ENCODE measurements at places on chromosomes 1 and 21.

- no peak for DNase-seq
These were observed 61.9 kb upstream of the ADAM30 start for GRCh38 chr1:119958223-119958622.

DNA sequence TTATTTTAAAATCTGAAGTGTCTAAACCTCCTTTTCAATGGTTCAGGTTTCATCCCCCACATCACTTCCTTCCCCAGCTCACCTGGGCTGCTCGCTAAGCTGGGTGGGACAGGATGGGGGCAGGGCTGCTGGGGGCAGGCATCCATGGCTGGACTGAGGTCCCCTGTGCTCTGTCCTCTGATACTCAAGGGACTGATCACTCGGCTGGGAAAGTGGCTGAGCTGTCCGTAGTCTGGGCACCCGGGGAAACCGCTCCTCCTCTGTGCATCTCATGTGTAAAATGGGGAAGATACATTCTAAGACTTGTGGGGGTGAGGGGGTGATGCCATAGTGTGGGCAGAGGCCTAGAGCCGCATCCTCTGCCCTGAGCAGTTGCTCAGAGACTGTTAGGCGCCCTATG lies 411.2 kb downstream of the MATN1 start:
- DNase-seq, result no peak

DNA sequence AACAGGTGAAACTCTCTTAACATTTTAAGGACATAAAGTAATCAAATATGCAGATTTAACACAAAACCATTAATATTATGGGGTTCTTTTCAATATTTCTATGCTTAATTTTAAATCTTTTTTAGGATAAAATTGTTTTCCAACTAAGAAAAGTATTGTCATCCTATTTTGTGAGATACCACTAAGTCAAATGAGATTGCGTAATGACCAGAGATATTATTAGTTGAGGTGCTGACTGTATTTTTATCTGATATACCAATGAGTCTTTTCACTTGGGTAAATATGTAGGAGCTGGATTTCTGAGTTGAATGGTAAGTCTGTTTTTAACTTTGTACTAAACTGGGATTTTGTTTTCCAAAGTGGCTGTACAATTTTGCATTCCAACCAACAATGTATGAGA lies 25.4 kb downstream of the LEPR start:
- DNase-seq, result no peak

- no peak for DNase-seq
These were observed 16.9 kb upstream of the KIAA0040 start for GRCh38 chr1:175209493-175209921.

DNA sequence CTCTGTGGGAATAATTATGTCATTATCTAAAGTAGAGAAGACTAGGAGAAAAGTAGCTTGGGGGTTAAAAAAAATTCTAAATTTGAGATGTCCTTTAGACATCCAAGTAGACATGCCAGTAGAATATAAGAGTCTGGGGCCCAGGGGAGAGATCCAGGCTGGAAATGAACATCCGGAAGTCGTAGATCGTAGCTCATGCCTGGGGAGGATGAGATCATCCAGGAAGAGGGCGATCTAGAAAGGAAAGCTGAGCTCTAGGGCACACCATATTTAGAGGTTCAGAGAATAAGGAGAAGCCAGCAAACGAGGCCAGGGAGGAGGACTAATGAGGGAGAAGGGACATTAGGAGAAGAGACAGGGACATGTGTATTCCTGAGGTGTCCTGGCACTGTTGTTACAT lies 12.2 kb downstream of the NGF start:
- DNase-seq, result no peak

DNA sequence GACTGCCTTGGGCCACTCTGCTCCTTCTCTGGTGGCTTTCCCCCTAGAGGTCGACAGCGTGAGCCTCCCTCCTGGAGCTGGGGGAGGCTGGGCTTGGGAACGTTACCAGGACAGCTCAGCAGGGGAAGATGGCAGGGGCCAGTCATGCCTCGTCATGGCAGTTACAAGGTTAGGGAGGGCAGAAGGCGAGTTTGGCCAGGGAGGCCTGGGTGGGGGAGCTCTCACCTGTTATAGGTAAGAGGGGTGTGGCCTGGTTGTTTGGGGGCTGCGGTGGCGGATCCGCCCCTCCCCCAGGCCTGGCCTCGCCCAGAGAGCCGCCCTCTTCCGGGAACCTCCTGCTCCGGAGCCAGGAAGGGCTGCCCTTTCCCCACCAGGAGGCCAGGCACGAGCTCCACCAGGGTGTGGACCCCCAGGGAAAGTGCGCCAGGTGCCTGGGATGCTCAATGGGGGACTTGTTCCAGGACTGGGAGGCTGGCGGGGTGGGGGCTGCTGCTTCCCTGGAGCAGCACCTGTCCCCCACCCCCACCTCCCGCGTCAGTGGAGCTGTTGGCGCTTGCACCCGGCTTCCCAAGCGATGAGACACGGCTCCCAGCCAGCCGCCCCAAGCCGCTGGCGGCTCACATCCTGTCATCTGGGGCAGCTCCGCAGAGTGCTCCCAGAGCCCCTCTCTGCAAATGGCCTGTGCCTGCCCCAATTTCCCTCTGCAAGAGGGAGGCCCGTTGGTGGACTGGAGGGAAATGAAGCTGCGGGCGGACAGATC lies 23.6 kb upstream of the PKP1 start:
- no peak for DNase-seq

- no peak for DNase-seq
These were observed 4.9 kb downstream of the ARHGEF19 start for GRCh38 chr1:16207318-16208269.

DNA sequence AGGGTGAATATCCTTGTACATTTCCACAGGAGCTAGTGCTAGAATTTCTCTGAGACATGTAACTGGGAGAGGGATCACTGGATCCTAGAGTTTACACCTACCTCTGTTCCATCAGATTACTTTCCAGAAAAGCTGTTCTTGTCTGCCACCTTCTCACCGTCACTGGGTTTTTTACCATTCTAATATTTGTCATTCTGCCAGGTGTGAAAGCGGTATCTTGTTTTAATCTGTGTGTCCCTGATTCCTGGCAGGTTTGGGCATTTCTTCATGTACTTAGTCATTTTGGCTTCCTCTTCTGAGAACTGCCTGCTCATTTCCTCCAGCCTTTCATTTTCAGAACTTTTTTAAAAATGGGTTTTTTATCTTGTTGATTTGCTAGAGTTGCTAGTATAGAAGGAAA lies 5.1 kb downstream of the PMF1 start:
- DNase-seq, result no peak

GRCh38 chr1:151167116-151167515 lies 1.2 kb downstream of the SCNM1 start:
- no peak for DNase-seq

GRCh38 chr1:244836135-244836521 lies 670 bp downstream of the COX20 start:
- peak; percentile 55 for DNase-seq

- DNase-seq, result no peak
These were observed 390.7 kb downstream of the NPHP4 start for GRCh38 chr1:5601516-5601915.

DNA sequence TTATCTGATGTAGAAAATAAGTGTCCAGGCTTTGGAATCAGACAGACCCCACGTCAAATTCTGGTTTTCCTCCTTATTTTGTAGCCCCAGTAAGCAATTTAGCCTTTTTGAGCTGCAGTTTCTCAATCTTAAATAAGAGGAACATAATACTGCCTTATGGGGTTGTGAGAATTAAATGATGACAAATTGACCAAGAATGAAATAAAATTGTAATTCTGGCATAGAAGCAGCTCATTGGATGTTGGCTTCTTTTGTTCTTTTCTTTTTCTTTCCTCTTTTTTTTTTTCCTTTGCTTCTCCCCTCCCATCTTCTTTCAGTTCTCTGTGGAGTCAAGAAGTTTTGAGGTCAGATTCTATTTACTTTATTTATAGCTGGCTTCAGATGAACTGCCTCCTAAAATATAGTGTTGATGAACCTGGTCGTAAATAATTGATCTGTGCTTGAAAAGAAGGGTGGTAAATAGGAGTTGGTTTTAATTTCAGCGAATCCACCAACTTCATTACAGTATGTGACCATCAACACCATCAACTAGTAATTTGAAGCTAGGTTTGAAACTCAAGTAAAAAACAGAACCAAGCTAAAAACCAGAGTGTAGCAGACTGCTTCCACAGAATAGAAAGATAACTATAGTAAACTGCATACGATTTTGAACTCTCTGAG lies 81.1 kb downstream of the CACHD1 start:
- no peak for DNase-seq

- no peak for DNase-seq
These were observed 59.9 kb upstream of the CNN3 start for GRCh38 chr1:94986783-94987182.

DNA sequence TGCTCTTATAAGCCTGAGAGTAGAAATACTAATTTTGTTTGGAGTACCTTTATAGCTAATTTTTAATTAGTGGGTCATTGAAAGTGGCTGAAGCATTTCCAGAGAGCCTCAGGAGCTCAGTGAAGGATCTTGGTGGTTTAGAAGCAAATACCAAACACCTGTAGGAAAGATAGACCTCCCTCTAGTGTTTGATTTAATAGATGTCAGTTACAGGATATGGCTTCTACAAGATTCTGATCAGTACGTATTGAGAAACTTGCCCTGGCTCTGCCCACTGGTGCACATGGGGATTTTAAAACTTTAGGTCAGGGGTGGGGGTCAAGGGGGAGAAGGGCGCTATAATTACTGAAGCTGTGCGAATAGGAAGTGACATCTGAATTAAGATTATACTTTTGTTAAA lies 122.2 kb downstream of the POU2F1 start:
- DNase-seq, result no peak

- peak; percentile 89 for DNase-seq
These were observed 9.5 kb upstream of the B3GALNT2 start for GRCh38 chr1:235513495-235514366.

DNA sequence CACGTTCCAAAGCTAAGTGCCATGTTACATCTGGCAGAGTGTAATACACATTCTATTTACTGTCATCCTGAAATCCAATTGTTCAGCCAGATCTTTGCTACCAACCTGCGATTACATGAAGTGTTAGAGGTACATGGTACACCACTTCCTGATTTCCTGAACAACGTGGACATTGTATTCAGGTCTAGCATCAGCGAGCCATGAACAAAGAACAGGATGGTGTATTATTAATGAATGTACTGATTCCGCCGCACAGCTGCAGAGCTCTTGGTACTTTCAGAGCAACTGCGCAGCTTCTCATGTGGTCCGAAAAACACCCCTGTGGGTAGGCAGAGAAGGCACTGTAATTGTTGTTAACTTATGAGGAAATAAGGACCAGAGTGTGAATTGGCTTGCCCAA lies 511.4 kb downstream of the AJAP1 start:
- DNase-seq, result no peak

- no peak for DNase-seq
These were observed 87.3 kb downstream of the SIK1 start for GRCh38 chr21:43339668-43340067.

DNA sequence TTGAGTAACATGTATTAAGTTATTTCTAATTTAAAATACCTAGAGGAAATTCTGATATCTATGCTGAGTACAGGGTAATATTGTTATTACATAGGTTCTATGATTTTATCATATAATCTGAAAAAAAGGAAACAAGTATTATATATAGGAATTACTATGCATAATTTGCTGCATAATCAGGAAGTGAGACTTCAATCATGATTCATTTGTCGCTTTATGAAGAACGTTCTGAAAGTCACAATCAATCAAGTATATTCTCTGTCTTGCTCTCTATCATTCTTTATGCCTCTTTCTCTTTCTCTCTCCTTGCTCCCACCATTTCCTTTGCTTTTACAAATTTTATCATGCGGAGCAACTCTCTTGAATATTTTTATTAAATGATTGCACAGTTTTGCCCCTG lies 1130.3 kb downstream of the PLA2G4A start:
- no peak for DNase-seq

- DNase-seq, result no peak
These were observed 9.9 kb upstream of the CD58 start for GRCh38 chr1:116580446-116581322.

GRCh38 chr1:53066891-53067738 lies 5.1 kb downstream of the PODN start:
- no peak for DNase-seq

- DNase-seq, result peak; percentile 5
These were observed 406 bp downstream of the KIAA0040 start for GRCh38 chr1:175192111-175192629.

- no peak for DNase-seq
These were observed 18.1 kb downstream of the USP48 start for GRCh38 chr1:21764615-21765423.

DNA sequence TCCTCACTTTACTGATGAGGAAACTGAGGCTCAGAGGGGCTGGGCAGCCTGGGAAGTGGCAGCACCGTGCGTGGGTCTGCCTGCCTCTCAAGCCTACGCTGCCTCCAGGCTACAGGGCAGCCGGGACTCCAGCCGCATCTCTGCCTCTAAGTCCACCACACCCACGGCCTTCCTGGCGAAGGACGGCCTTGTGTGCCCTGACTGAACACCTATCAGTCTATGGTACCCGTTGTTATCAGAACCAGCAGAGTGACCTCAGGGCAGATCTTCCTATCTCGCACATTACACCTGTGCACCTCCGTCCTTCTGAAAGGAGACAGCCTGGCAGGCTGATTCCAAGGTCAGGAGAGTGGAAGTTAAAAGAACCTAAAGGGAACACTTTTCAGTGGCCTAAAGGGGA lies 35.7 kb upstream of the SLC30A1 start:
- no peak for DNase-seq

DNA sequence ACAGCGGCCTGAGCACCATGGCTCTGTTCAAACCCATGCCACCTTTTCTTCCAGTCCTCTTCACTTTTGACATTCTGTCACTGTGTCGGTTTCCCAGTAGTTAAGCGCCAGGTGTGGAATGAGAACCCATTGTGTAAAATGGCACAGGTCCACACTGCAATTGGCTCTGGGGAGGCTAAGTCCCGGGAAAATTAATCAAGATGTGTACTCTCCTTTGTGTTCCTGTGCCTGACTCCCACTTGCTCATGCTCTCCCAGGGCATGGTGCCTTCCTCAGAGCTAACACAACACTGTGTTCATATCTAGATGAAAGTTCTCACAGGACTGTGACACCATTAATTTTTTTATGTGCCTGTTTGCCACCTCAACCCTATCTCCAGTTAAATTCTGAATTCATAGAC lies 59.0 kb upstream of the BTG3 start:
- no peak for DNase-seq

GRCh38 chr1:4425892-4426291 lies 228.5 kb upstream of the AJAP1 start:
- DNase-seq, result no peak

- DNase-seq, result no peak
These were observed 246.5 kb downstream of the LTN1 start for GRCh38 chr21:28746166-28746565.

- DNase-seq, result no peak
These were observed 62.6 kb downstream of the KIF21B start for GRCh38 chr1:200960948-200961340.

Data from NCI-H1694 treated with DMSO at 0.1 percent for 48 hours (cell line).